ENCODE measurements at places on chromosomes 3 and 15.

DNA sequence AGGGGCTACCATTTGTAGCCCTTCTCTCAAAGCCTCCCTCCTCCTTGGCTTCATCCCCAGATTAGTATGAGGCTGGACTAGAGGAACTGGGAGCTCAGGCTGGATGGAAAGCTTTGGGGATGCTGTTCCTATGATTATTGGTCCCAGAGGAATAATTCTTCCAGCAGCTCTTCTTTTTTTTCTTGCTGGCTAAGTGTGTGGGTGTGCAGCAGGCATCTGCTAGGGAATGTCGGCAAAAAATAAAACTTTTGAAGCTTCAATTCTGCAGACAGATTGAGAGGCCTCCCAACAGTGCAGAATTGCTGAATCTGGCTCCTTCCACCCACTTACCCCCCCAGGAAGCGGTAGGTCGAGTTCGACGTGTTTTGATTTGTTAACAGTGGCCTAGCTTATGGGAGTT is 138.5 kb upstream of the ANKRD28 start:
- no peak for DNase-seq
- H3K36me3 ChIP-seq: no peaks in the 10 kb centered on the region
- no peak overlapping the region for H3K27ac ChIP-seq
- H3K4me3 ChIP-seq: no peak overlapping the region

GRCh38 chr3:24915639-24916038 is 421.0 kb upstream of the THRB start:
- no peaks in the 10 kb centered on the region for H3K27me3 ChIP-seq
- no peaks in the 10 kb centered on the region for H3K4me1 ChIP-seq
- no peaks in the 10 kb centered on the region for H3K36me3 ChIP-seq
- DNase-seq: no peak

GRCh38 chr3:151859233-151859673 is 14.2 kb upstream of the SUCNR1 start:
- H3K36me3 ChIP-seq: no peaks in the 10 kb centered on the region
- DNase-seq: no peak
- no peak overlapping the region for H3K4me3 ChIP-seq
- peaks cover 2% of the 10 kb centered on the region for H3K27me3 ChIP-seq

GRCh38 chr3:197038679-197039462 is 9.3 kb upstream of the MELTF start:
- H3K36me3 ChIP-seq: no peaks in the 10 kb centered on the region
- no peak overlapping the region for H3K4me3 ChIP-seq

Data from activated naive CD4-positive, alpha-beta T cell treated with anti-CD3 and anti-CD28 coated beads for 36 hours (primary cell).